ENCODE measurements at places on chromosomes 16 and 17.

DNA sequence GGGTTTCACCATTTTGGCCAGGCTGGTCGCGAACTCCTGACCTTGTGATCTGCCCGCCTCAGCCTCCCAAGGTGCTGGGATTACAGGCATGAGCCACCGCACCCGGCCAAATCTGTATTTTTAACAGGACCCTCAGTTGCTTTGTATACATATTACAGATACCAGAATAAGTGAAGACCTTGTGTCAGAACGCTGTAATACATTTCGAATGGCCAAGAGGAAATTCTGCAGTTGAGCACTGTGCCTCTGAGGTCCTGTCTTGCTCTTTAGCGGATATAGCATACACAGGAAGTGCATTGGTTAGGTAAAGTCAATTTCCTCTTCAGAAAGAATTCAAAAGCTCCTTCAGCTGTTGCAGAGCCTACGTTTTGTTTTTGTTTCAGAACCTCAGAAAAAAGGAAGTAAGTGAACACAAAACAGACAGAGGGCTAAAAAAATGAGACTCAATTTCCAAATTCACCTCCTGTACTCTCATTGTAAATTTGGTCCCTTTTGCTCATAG, 15.7 kb downstream of the CRLF3 start:
- DNase-seq: no peak

DNA sequence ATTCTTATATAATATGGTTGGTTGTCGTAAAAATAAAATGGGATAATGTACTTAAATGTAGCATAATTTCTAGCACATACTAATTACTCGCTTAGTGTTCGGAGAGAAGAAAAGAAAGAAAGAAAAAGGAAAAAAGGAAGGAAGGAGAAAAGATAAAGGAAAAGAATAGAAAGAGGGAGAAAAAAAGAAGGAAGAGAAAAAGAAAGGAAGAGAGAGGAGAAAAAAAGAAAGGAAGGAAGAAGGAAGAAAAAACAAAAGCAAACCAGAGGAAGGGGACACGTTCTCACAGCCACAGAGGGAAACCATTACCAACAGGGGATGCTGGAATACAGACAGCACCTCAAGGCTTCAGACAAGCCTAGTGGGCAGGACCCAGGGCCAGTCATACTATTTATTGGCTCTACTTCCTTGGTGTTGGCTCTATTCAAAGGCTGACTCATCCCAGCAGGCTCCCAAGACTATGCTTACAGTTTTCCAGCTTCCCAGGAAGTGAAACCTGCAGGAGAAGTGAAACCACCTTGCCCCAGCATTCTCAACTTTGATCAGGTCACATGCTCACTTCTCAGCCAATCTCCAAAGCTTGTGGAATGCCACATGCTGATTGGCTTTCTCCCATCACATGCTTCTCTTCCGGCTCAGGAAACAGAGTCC, 273.5 kb upstream of the IRX5 start:
- no peak for DNase-seq

DNA sequence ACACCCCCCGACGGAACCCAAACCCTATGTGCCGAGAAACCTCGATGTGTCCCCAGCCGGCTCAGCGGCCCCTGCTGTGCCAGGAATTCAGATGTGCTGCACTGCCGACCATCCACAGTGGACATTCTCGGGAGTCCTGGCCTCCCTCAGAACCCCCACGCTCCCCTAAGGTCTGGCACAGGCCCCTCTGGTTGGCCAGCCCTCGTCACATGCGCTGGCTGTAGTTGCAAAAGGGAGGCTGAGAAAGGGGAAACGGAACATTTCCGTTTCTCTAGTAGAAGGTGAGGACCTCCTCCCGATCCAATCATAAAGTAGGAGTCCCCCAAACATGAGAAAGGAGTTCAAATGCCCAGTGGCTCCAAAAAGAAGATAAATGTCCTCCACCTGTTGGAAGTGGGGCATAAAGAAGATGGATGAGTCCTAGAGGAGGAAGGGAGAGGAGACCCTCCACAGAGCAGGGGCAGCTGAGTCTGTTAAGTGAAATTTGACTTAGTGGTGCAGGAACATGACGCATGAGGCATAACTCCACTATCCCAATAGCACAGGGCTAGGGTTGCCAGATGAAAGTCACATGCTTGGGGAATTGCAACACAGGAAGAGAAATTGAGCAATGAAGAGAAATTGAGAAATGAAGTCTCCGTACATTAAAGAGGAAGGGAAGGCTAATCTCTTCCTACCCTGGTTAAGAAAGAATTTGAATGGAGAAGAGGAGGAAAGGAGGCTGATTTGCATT, 49.3 kb upstream of the WSB1 start:
- DNase-seq: no peak

GRCh38 chr17:60724647-60725046, 47.0 kb downstream of the BCAS3 start:
- no peak for DNase-seq

GRCh38 chr17:46044989-46045388, 45.9 kb downstream of the STH start:
- DNase-seq: no peak

DNA sequence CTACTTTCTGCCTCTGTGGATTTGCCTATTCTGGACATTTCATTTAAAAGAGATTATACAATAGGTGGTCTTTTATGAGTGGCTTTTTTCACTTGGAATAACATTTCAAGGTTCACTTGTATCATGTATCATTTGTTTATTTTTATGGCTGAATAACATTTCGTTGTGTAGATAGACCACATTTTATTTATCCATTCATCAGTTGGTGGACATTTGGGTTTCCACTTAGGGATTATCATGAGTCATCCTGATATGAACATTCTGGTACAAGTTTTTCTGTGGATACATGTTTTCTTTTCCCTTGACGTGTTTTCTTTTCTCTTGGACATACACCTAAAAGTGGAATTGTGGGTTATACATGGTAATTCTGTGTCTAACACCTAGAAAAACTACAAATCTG, 25.3 kb downstream of the PRSS54 start:
- DNase-seq: no peak

DNA sequence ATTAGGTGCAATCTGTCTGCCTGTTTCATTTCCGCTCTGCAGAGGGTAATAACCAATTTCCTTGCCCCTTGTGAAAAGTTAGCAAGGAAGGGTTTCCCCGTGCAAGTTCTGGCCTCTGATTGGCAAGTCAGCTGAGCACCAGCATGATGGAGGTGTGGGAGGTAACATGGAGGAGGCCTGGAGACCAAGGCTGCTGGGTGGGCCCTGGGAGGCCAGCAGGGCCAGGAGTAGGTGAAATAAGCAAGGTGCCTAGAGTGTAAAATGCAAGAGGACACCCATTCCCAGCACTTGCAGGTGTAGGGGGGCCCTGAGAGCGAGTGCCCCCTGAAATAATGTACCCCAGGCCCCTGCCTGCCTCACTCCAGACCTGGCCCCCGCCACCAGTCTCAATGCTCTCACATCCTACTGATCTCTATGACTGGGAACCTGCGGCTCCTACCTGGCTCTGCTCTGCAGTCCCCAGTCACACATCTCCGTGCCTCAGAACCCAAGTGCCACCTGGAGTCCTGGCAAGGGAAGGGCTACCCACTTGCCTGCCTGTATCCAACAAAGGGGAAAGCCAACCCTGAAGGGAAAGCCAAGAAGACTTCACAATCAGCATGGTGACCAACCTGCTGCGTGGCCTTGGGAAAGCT, 116.2 kb downstream of the C16orf78 start:
- no peak for DNase-seq

DNA sequence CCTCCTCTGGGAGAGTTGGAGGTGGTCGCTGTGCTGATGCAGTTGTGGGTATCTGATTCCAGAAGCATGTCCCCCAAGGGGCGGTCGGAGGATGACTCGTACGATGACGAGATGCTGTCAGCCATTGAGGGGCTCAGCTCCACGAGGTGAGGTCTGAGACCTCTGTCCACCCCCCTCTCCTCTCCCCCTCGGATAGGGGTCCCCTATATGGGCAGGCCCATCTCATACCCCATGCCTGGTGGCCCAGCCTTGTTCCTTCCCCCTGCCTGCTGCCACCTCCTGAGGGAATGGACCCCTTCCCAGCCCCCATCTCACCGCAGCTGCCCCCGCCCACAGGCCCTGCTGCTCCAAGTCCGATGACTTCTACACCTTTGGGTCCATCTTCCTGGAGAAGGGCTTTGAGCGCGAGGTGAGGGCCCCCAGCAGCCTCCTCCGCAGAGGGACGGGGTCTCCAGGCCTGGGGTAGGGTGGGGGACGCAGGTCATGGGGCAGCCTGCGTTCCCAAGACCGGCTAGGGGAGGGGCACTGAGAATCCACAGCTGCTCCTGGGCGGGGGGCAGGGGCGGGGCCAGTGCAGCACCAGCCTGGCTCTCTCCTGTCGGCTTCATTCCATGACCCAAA, 39.2 kb downstream of the ADCY7 start:
- no peak for DNase-seq

DNA sequence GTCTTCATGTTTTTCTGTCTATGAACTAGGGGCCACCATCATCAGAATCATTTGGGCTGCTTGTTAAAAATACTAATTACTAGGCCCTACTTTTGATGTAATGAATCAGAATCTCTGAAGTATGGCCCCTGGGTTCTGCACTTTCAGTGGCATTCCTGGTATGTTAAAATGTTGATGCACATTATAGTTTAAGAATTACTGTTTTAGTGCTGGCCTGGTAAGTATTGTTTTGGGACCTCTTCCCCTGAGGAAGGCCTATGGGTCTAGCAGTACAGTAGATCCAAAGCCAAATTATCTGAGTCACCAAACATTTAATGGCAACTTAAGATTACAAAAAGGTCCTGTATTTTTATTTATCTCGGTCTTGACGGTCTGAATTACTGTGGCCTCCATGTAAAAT, 58.8 kb downstream of the AP2B1 start:
- no peak for DNase-seq

DNA sequence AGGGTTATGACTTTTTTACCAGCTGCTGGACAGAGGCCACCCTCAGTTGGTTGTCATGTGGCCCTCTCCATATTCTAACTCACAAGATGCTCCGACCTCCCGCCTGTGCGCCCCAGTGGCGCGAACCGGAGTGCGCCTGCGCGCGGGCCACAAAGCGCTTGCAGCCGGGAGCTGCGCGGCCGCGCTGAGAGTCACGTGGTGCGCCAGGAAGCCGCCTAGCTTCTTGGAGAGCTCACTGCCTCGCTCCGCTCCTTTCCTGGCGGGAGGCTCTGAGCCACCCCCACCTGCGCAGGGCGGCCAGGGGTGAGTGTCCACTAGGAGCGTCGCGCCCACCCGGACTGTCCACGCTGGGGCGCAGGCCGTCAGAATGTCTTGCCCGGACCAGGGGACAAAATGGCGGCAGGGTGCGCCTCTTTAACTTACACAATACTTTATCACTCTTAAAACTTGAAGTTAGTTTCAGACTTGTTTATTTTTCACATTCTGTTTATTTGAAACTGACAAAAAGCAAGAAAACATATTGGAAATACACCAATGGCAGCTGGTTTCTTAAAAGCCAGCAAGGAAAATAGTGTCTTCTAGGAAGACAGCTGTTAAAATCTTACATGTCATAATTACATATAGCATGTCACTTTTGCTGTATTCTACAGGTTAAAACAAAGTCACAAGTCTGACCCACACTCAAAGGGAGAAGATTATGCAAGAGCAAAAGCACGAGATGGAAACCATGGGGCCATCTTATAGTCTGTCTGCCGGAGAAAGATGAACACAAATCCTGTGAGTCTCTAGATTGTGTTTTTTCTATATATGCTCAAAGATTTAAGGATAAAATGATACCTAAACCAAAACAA, 357.9 kb downstream of the CNTNAP4 start:
- DNase-seq: no peak

DNA sequence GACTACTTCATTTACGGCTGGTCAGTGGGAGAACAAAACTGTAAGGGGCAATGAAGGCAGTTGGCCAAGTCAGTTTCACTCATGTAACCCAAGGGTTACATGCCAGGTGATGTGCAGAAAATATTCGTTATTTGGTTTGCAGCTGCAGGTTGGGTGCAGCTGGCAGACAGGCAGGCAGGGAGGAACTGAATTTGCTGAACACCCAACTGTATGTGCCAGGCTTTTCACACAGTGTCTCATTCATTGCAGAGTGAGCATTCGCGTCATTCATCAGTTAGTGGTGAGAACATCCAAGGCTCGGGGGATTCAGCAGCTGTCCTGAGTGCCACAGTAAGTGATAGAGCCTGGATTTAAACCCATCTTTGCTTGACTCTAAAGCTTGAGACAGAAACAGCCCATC, 59.7 kb downstream of the ABCC6 start:
- DNase-seq: no peak

- DNase-seq: no peak
These were observed 30.7 kb downstream of the DNAH2 start for GRCh38 chr17:7748076-7748775.

GRCh38 chr17:78000341-78000740, 41.8 kb downstream of the TNRC6C start:
- no peak for DNase-seq

- DNase-seq: no peak
These were observed 13.0 kb downstream of the KSR1 start for GRCh38 chr17:27469256-27469655.

GRCh38 chr17:49297141-49297540, 64.9 kb downstream of the ZNF652 start:
- DNase-seq: no peak

- DNase-seq: no peak
These were observed 500 bp downstream of the MAF start for GRCh38 chr16:79599837-79600637.

GRCh38 chr17:78423961-78424675, 45.7 kb downstream of the PGS1 start:
- DNase-seq: no peak

DNA sequence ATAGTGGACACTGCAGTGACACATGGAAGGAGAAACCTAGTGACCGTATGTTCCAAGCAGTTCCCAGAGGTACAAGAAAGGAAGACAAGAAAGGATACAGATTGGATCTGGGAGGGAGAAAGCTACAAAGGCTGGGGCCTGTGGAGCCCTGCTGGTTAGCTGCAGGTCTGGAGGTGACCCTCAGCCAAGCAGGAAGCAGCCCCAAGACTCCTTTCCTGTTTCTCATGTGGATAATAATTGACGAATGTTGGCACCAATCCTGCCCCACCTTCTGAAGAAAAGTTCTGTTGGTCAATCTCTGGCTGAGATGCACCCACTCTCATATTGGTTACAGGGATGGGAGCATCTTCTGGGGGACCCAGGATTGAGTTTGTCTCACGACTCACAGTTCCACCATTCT, 99.8 kb downstream of the SHISA6 start:
- DNase-seq: no peak

DNA sequence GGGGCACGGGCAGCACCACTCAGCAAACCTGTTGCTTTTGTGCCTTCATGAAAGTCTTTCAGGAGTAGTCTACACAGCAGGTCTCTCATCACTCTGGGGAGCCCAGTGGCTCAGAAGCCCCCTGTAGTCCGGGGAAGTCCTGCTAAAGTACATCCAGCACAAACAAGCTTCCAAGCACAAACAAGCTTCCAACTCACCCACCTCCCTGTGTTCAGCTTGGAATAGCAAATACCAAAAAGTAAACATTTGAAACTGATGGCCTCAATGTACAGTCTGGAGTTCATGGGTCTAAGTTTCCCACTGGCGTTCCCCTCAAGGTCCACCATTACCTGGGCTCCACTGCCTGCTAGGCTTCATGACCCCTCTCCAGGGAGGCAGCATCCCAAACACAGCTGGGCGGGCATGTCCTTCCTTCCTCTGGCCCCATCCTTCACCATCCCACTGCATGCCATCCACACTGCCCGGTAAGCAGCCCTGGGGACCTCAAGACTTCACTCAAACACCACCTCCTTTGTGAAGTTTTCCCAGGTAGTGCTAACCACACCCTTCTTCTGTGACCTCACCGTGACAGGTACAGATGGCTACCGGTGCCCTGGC, 62.8 kb upstream of the SIAH1 start:
- no peak for DNase-seq

Measured in stimulated activated CD8-positive, alpha-beta memory T cell treated with anti-CD3 and anti-CD28 coated beads, Interleukin-2, amount 100 ng/mL, for 48 hours (primary cell).